ENCODE measurements at places on chromosomes 7 and 10.
A peak's percentile ranks its signal among the peaks of the same experiment; 100 is the strongest.

DNA sequence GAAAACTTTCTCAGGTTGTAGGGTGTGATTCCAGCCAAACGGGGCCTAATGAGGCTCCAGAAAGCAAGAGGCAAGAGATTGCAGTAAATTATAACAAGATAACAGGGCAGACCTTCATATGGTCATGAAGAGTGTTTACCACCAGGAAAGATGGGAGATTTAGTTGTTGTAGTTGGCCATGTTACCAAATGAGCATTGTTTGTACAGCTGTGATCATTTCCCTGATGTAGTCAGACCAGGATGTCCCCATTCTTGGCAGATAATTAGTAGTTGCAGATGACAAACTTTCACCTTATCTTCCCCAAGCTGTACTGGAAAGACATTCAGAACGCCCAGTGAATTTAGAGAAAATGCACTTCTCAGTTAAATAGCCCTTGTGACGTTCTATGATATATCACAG, 630.8 kb downstream of the ANKRD7 start:
- no peak for DNase-seq

DNA sequence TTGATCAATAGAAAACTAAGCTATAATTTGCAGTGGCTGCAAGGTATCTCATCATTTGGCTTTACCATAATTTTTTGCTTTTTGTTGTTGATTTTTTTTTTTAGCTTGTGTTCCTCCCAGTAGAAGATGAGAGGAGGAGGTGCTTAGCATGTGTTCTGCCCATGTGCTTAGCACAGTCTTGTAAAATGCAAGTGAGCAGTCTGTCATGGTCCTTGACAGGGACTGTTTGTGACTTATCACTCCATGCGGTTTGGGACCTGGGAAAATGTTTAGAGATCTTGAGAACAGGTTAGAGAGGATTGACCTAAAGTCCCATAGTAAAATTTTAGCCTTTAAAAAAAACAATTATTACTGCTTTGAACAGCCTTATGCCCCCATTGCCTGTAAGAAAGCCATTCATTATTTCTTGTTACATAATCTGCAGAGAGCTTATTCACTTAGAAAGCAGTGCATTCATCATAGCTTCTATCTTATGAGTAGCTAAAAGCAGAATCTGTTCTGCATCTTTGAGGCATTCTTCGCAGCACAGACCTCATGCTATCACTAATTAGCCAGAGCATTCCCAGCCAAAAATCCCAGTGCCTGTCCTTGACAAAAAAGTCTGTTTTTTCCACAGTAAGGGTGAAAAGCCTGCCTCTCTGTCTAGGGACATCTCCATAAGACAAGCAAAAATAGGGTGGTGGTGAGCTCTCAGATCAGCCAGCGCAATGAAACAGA, 748.7 kb upstream of the GALNT17 start:
- DNase-seq, result no peak

- no peak for DNase-seq
Measured at GRCh38 chr10:97771913-97772823, at the start of gene SFRP5. Gene SFRP5, minus strand, starts transcription at chr10:97771999. Its CDS starts 166 bp downstream, at chr10:97771833.

GRCh38 chr7:25854608-25855497, 297.1 kb upstream of the NFE2L3 start:
- peak; percentile 65 for DNase-seq

GRCh38 chr10:133162910-133163856, 3.2 kb downstream of the KNDC1 start:
- no peak for DNase-seq

GRCh38 chr7:84389242-84389641, 194.7 kb upstream of the SEMA3A start:
- no peak for DNase-seq

DNA sequence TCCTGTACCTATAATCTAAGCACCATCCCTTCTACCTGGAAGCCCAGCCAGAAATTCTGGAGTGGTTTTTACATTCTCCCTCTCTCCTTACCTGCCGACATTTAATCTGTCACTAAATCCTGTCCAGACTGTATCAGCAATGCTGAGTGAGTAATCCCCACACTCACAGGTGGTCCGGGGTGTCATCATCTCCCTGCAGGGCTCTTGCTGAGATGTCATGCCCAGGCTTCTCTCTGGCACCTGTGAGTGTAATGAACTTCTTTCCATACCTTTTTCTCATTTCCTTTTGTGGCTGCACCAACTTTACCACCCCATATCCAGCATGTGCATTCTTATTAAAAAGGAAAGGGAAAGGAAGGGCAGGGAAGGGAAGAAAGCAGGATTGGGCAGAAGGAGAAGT, 355.2 kb downstream of the CCSER2 start:
- DNase-seq, result no peak

- DNase-seq, result no peak
Measured at GRCh38 chr7:150503581-150503980, 11.1 kb upstream of the GIMAP7 start.

DNA sequence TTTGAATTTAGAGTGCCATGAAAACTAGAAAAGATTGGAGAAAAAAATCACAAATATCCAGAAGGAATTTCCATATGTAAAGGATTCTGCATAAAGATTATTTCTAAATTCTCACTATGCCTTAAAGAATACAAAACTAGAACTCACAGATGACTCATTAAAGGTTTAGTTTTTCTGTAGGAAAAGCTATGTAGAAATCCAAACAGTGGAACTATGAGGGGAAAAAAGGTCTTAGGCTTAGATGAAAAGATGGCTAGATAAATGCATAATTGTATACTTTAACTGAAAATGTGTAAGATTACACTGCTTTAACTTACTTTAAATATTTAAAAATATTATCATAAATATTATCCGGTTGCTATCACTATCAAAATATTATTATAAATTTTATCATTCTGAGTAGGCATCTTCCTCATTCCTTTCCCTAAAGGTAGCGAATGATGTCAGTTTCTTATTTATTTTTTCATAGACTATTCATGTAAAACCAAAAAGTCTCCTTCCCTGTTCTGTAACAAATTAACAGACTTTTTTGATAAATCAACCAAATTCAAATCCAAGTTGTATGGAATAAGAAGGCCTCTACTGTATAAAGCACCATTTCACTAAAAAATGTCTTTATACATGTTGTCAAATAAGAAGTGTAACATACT, 69.1 kb upstream of the COMTD1 start:
- no peak for DNase-seq

DNA sequence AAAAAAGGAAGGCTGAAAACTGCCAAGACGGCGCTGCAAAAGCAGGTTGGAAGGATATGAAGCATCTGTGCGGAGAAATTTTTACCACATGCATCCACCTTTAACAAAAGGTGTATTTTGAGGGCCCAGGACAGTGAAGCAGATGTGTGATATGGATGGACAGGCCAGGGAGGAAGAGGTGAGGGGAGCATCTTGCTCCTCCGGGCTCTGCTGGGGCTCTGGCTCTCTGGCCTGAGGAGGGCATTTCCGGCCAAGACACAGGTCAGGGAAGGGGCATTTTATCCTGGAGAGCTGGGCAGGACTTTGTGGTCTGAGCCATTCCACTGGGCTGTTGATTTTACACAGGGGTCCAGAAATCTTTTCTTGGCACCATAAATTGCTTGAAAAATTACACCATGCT, 175.1 kb downstream of the ZMYND11 start:
- DNase-seq, result no peak

GRCh38 chr10:15453926-15454325, 82.8 kb upstream of the FAM171A1 start:
- no peak for DNase-seq

DNA sequence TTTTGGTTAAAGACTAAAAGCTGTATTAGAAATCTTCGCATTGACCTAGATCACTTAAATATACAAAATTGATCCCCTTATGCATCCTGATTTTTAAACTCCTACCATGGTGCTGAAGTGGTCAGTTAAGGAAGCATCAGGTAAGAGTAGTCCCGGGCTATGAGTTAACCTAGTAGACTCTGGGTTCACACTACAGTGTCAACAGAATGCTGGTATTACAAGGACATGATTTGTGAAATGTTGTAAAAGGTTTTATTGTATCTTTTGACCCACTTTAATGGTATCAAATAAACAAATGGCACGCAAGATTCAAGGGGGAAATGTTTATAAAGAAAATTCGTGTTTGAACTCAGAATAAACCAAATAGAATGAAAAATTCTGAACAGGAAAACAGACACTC, 36.8 kb downstream of the RTKN2 start:
- DNase-seq, result no peak

DNA sequence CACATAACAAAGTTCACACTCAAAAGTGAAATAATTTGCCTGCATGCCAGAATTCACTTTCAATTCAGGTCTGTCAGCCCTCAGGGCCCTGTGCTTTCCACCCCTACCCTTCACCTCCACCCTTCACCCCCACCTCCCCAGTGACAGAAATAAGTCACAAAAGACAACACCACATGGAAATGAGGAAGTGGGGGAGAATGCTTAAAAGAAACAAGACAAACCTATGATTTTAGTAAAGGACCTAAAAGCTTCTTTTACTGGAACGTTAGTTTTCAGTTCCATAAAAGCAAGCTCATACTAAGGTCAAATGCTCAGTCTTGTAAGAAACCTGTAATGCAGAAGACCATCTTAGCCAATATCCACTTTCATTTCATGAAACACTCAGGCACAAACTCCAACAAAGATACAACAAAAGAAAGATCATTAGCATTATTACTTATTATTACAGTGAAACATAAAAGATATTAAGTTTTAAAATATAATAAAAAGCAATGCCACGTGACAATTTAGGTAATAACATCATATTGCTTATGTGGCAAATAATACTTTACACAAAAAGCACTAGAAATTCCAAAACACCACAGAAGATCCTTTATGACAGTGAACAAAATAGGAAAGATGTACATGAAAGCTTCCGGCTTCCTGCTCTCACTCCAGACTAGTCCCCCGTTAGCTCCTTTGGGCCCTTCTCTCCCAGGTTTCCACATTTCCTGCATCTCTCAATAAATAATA, 112.1 kb downstream of the LMBR1 start:
- no peak for DNase-seq

DNA sequence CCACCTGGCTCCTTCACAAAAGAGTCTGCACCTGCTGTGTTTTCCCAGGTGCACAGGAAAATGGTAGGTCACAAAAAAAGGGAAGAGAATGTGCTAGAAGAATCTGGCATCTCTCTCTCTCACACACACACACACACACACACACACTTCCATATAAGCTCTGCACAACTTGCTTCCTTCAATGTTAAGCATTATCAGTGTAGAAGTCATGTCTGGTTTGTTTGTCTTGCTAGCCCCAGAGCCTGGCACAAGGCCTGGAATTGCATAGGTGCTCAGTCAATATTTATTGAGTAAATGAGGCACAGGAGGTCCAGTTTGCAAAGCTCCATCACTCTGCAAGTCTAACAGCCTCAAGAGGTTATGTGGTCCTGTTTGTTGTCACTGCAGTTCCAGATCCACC, 867.3 kb upstream of the AUTS2 start:
- no peak for DNase-seq
